ENCODE measurements at places on chromosomes 16 and 17.

DNA sequence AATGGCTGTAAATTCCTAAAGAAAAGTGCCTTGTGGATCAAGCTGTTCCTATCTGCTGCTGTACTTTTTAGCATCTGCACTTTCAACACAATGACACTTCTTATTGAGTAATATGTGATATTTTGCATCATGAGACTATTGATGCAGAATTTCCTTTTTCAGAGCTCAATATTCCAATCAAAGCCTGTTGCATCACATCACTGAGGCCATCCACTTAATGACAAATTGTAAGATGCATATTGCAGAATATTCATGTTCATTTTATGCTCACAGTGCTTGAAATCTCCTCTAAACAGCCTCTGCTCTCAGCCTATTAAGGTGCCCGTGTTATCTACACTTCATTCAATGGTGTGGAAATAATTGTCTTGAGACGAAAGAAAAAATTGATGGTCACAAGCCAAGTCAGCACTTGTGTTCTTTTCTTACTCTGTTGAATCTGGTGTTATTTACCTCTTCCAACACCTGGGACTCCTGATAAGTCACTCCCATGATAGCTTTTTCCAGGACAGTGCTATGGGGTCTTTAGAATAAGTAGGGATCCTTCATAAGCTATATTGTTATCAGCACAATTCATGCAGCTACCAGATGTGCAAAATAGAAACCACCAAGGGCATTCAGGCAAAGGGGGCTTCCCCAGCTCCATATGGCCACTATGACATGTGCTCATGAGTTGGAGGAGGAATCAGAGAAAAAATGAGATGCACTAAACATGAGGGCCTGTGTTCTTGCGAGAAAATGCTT, 9.3 kb upstream of the SKAP1 start:
- DNase-seq: peak; percentile 43

- DNase-seq: no peak
Observed at GRCh38 chr16:4003166-4003565, 113.1 kb downstream of the ADCY9 start.

DNA sequence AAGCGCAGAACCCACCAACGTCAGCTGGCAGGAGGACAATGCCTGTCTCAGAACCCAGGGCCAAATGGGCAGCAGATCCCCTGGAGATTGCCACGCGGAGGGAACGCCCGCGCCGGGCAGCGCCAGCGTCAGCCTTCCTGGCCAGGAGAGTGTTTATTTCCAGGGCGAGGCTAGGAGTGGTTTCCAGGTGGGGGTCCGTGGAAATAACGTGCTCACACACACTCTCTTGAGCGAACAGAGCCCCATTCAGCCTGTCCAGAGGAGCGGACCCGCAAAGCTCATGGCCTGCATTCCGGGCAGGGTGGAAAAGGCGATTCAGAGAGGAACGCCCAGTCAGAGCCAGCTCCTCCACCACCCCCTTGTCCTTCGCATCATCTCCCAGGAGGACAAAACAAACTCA, 40.3 kb downstream of the SDK2 start:
- DNase-seq: no peak

GRCh38 chr16:15518381-15519351, 84.3 kb downstream of the BMERB1 start:
- no peak for DNase-seq

GRCh38 chr16:17364319-17365210, 106.2 kb downstream of the XYLT1 start:
- no peak for DNase-seq

- no peak for DNase-seq
Observed at GRCh38 chr17:2852729-2853282, 56.6 kb downstream of the RAP1GAP2 start.

DNA sequence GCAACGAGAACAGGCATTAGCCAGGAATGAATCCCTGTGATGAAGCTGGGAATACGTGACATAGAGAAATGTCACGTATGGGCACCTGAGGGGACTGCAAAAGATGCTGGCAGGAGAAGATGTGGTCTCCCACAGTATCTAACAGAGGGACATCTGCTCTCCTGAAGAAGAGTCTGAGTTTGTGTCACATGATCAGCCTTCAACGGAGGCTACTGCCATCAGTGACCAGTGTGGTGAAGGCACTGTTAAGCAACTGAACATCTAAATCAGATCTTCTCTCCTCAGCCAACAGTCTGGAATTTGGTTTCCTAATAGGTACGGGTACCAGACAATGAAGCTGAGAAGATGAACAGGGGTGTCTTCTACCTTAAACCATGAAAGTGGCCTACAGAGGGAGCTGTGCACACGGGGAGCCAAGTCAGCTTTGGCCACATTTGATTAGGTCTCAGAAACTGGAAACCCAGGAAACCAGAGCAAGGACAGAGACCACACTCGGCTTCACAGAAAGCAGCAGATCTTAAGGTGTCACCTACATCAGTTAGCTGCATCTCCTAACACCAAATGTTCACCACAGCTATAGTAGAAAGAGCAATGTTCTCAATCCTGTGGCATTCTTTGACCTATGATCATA, 41.8 kb downstream of the BRD7 start:
- peak; percentile 45 for DNase-seq

GRCh38 chr17:15480204-15480603, 12.8 kb upstream of the CDRT4 start:
- DNase-seq: no peak

- DNase-seq: no peak
Observed at GRCh38 chr16:48291303-48291702, 44.0 kb upstream of the ABCC11 start.

GRCh38 chr17:8890671-8891070, 23.2 kb upstream of the PIK3R6 start:
- DNase-seq: no peak

DNA sequence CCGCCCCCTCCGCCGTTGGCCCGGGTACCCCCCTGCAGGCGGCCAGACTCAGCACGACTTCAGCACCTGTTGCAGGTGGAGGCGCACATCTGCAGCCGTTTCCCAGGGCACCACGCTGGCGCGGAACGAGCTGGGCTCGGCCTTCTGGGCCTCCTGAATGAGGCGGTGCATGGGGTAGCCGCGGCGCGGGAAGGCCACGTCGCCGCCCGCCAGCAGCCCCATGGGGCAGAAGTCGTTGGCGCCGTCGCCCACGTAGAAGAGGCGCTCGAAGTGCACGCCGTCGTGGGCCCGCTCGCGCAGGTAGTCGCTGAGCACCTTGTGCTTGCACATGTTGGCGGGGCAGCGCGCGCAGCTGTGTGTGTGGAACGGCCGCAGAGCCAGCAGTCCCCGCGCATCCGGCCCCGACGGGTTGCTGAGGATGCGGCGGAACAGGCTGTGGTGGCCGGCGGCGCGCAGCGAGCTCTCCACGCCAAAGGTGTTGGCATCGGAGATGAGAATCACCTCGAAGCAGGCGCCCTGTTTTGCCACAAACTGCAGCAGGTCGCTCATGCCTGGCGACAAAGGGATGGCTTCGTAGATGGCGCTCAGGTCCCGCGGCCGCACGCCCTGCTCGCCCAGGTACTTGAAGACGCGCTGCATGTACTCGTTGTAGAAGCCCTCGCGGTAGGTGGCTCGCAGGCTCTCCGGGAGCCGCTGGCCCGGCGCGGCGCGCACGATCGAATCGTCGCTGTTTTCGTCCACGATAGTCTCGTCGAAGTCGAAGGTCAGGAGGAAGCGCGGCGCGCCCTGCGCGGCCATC, 6.2 kb downstream of the PHOSPHO1 start:
- DNase-seq: no peak

DNA sequence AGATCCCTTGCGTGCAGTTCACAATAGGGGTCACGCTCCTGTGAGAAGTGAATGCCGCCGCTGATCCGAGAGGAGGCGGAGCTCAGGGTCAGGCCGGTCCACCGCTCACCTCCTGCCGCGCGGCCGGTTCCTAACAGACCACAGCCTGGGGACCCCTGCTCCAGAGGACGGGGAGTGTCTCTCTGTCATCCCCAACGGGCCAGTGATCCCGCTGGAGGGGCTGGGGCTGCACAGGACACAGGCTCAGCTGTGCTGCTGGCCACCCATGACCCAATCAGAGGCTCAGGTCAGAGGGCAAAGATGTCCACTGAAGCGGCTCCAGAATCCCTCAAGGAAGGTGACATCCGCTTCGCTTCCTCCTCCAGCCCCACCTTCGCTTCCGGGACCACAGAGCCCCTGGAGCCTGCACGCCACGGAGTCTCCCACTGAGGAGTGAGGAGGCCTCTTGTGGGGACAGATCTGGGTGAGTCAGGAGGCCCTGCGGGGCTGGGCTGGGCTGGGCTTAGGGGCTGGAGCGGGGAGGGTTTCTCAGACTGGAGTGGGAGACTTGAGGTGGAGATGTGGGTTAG, 115.4 kb downstream of the METRNL start:
- DNase-seq: no peak

DNA sequence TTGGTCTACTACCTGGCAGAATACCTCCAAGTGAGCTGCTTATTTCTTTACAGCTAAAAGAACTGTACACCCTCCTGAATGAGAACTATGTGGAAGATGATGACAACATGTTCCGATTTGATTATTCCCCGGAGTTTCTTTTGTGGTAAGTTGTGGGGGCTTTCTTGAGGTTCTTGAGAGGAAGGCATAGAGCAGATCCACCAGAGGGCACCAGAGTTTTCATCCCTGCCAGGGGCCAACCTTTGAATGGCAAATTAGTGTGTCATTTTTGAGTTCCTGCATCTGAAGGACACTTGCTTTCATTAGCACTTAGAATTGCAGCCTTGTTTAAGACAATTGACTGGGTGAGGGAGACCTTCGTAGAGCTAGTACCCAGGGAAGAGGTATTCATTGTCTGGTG, 35.0 kb downstream of the NMT1 start:
- DNase-seq: peak; percentile 47

DNA sequence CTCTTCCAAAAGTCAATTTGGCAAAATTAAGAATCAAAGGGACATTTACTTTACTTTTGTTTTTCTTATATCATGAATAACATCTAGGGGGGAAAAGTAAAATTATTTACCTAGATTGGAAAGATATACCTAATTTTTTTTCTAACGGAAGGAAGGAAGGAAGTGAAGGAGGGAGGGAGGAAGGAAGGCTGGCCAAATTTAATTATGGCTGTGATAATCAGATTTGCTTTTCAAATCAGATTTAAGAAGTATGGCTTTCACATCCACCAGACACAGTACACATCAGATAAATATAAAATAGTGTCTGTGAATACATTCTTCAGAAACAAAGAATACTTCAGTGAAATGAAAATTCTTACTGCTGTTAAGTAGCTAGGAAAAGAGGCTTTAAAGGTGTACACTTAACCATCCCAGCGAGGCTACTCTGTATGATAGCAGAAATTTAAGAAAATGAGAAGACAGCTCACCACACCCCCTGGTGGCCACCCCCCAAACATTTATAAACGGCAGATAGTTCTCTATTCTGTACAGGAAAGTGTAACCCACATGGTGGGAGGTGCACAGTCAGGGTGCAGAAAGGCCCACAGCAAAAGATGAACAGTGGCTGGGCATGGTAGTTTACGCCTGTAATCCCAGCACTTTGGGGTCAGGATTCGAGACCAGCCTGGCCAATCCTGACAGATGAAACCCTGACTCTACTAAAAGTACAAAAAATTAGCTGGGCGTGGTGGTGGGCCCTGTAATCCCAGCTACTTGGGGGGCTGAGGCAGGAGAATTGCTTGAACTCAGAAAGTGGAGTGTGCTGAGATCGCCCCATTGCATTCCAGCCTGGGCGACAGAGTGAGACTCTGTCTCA, 150.8 kb downstream of the SSH2 start:
- DNase-seq: peak; percentile 83

DNA sequence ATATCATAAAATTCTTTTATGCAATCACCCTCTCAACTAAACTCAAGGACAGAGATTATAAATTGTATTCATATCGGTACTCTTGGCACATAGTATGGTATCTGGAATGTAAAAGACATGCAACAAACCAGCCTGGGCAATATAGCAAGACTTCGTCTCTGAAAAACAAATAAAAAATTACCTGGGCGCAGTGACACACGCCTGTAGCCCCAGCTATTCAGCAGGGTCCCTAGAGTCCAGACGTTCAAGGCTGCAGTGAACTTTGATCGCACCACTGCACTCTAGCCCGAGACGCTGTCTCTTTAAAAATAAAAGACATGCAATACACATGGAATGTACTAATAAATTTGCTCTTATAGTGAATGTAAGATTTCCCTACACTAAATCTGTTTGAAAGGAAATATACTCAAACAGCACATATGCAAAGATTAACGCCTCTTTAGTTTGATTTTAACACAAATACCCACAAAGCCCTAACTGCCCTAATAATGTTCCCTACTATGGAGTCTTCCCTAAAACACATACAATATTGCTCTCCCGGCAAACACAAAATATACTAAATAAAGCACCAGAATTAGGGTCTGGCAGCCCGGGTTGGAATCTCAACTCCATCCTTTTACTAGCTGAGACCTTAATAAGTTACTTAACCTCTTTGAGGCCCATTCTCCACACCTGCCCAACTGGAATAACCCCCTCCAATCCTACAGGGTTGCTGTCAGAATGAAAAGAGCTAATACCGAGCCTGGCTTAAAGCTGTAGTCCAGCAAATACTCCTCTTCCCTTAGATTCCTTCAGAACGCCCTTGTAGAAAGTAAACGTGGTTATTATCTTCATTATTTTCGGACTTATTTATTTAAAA, 1.2 kb downstream of the ABCA5 start:
- DNase-seq: no peak

- DNase-seq: no peak
Observed at GRCh38 chr16:734981-735881, 5.6 kb downstream of the CIAO3 start.

DNA sequence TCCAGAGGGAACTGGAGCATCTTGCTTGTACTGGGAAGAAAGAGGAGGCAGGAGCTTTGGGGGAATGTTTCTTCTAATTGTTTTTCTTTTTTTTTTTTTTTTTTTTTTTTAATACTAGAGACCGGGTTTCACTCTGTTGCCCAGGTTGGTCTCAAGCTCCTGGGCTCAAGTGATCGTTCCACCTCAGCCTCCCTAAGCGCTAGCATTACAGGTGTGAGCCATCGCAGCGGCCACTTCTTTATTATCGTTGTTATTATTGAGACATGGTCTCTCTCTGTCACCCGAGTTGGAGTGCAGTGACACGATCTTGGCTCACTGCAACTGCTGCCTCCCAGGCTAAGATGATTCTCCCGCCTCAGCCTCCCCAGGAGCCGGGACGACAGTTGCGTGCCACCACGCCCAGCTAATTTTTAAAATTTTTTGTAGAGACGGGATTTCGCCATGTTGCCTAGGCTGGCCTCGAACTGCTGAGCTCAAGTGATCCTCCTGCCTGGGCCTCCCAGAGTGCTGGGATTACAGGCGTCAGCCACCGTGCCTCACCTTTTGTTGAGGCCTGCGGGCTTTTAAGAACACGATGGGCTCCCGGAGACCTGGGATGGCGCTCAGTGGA, 137.3 kb upstream of the GSE1 start:
- DNase-seq: no peak

- peak; percentile 8 for DNase-seq
Observed at GRCh38 chr16:1613211-1613622, 1.1 kb downstream of the CRAMP1 start.

Data from suppressor macrophage treated with lipopolysaccharide for 1 hour (primary cell).